ENCODE measurements at places on chromosomes 11 and 22. TPM values are rescaled to one million over a fixed set of nuclear protein-coding genes. Genes with fewer than 3 reads are reported as not detected.

The COX8A gene
- total RNA-seq = 875 TPM

The OR52I1 gene
- not detected for total RNA-seq

The KCNA4 gene
- total RNA-seq = 0.17 TPM

The ABCC8 gene
- total RNA-seq = 2.1 TPM

The ASRGL1 gene
- total RNA-seq = 71.7 TPM

The SCGB1C1 gene
- total RNA-seq = not detected

The KRTAP5-9 gene
- 0.52 TPM for total RNA-seq

The CNTF gene
- 1.8 TPM for total RNA-seq

The LRRC74B gene
- not detected for total RNA-seq

The CASP12 gene
- total RNA-seq = not detected

The JAM3 gene
- total RNA-seq = 14.5 TPM

The DLAT gene
- total RNA-seq = 73.4 TPM

The MMP8 gene
- not detected for total RNA-seq

The MOGAT2 gene
- 211 TPM for total RNA-seq

The NAALAD2 gene
- total RNA-seq = 0.25 TPM

The GRM5 gene
- not detected for total RNA-seq

The PATE4 gene
- total RNA-seq = not detected

The OR4B1 gene
- not detected for total RNA-seq

The GPHA2 gene
- not detected for total RNA-seq

All from colonic mucosa (tissue), 4 donors.